ENCODE measurements at places on chromosomes 2 and 18.

DNA sequence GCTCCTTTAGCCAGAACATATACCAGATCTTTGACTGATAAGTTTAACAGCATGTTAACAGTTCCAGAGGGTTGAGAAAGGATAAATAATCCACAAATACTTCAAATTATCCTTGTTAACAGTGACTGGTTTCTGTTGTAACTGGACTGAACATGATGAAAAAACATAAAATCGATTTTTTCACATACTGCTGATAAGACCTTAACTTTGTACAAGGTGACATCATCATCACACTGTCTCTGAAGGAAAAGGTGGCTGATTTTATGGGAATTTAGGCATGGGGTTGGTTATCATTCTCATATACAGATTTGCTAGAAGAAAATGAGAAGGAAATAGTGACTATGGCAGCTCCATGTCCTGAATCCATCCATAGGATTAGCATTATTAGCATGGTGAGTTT lies 36.1 kb downstream of the OTX1 start:
- no peak for DNase-seq

- no peak for DNase-seq
Observed at GRCh38 chr18:61198486-61198885, 134.7 kb upstream of the CDH20 start.

GRCh38 chr2:44719562-44719961 lies 221.9 kb upstream of the SIX3 start:
- DNase-seq: no peak

DNA sequence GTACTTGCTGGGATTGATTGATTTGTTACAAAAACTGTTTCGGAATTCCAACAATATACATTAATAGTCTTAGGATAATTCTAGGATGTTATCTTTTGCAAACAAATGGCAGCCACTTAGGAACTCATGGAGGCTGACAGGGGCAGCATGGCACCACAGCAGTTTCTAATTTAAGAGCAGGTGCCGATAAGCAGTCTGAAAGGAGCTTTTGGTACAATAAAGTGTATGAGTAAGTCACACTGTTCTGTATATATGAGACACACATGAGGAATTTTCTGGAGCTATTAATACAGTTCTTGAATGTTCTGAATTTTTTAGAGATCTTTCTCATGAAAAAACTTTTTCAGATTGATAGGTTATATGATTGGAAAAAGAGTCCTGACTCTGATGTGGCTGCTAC lies 52.2 kb downstream of the EIF5B start:
- no peak for DNase-seq

DNA sequence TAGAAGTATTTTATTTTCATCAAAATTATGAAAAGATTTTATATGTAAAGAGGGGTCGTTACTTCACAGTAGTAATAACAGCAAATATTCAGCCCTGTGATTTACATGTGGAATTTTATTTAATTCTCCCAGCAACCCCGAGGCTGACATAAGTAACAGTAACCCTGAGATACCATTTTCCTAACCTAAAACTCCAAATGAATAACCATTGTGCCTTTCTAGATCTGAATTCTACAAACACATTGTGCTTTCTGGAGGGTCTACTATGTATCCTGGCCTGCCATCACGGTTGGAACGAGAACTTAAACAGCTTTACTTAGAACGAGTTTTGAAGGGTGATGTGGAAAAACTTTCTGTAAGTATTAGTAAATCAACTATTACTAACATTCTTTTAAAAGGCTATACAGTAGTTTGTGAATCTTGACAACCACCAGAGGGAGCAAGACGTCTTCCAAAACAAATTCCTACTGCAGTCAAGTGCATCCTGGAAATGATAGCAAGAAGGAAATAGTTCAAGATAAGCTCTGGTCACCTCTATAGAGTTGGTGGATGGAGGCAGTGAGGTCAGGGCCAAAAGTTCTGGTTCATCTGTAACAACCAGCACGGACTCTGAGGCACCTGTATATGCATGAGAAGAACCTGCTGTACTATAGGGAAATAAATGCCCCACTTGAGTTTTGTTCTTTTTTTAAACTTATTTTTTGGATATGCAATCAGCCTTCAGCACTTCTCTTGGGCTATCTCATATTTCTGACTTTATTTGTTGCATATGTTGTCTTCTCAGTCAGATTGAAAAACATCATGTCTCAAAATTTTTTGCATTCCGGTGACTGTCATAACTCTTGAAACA lies 37.4 kb downstream of the ACTR2 start:
- DNase-seq: no peak

DNA sequence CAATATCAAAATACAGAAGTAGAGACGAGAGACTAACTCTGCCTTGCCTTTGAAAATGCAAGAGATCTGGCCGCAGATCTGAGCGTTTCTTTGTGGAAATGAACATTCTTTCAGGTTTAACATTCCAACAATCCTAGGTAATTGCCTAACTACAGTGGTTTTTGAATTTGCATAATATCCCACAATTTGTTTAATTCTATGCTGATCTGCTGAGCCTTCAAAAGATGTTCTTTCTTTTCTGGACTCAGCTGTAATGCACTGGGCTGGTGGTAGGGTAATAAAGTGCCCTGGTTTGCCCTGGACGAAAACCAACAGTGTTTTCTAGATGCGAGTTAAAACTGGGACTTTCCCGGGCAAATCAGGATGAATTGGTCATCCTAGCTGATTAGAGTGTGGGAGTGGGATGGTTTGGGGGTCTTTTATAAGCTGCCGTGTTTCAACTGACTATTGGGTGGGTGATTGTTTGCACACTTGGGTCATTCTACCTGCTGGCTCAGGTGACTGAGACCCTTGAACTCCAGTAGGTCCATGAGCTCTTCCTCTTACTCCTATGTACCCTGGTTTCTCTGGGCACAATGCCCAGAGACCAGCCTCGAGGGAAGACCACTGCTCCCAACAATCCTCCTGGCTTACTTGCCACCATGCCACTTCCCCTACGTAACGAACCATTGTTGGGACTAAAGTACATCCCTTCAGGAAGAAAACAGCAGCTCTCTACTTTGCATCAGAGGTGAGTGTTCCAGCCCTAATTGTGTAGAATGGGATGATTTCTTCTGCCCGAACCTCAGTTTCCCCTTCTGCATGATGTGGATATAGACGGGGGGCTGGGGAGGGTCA lies 3.4 kb upstream of the PAX8 start:
- DNase-seq: no peak

DNA sequence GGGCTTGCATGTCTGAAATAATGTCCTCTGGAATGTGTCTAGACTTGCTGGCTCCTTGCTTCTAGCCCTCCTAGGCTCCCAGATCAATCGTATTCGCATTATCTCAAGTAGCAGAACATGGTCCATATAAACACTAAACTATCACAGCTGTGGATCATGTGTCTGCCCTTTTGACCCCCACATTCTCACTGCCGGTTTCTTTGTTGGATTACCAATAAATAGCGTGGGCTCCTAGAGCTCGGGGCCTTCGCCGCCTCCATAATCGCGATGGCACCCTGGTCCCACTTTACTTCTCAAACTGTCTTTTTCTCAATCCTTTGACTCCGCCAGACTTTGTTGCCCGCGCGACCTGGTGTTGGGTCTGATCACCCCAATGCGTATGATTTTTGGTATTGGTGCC lies 6.3 kb upstream of the SCYGR8 start:
- no peak for DNase-seq

GRCh38 chr2:117859532-117859911 lies 45.0 kb downstream of the DDX18 start:
- no peak for DNase-seq

- no peak for DNase-seq
Observed at GRCh38 chr2:61288070-61288841, 126.3 kb downstream of the C2orf74 start.

DNA sequence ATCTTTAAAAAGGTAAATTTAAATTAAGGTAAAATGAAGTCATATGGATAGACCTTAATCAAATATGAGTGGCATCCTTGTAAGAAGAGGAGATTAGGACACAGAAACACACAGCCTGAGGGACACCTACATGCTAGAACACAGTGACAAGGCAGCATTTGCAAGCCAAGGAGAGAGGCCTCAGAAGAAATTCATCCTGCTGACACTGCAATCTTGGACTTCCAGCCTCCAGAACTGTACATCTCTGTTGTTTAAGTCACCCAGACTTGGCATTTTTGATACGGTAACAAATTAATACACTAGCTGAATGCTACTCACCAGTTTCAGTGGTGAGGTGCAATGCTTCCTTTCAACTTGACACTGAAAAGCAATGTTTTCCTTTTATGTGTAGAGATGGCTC lies 305.0 kb downstream of the TDRD15 start:
- DNase-seq: no peak

- DNase-seq: no peak
Observed at GRCh38 chr2:85989288-85989865, 100.6 kb upstream of the ST3GAL5 start.

GRCh38 chr2:66862885-66863650 lies 428.1 kb downstream of the MEIS1 start:
- no peak for DNase-seq

DNA sequence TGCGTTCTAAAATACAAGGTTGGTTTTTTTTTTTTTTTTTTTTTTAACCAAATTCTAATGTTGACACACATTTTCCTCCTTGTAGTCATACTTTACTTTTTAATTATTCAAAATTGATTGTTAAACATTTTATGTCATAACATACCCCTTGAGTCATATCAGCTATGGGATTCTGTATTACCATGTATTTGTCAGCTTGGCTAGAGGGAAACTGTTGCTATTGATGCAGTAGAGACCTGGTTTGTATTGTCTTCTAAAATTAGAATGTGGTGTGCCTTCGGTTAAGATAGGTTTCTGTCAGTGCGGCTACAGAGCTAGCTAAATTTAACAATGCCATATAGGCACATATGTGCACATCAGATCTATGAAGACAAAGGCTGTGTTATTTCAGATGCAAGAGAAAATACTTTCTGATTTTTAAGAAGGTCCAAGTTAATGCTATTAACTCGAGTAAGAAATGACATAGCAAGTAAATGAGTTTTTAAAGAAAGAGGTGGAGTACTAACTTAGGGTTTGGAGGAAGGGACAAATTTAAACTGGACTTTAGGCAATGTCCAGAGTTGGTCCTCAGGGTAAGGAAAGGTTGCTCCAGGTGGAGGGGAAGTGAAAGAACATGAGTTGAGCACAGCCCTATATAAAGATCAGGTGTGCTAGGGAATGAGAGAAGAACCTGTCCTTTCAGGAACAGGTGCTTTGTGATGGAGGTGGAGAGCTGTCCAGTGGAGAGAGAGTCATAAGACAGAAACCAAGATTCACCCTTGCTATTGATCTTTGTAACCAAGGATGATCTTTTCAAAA lies 152.3 kb downstream of the PRPF40A start:
- no peak for DNase-seq

GRCh38 chr2:237533668-237534161 lies 32.7 kb upstream of the PRLH start:
- DNase-seq: peak; percentile 26

DNA sequence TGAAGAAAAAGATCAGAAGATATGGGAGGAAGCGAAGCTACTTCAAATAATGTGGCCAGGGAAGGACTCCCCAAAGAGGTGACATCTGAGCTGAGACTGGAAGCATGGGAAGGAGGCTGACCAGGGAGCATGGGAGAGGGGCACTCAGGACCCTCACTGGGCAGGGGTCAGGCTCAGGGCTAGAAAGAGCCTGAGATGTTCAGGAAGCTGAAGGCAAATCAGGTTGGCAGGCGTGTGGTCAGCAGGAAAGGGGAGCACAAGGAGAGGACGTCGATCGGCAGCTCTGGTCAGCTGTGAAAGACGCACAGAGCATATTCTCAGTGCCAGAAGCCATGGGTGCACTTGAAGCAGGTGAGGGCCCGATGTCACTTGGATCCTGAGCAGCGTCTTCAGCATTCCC lies 38.2 kb upstream of the KLHL29 start:
- DNase-seq: no peak

DNA sequence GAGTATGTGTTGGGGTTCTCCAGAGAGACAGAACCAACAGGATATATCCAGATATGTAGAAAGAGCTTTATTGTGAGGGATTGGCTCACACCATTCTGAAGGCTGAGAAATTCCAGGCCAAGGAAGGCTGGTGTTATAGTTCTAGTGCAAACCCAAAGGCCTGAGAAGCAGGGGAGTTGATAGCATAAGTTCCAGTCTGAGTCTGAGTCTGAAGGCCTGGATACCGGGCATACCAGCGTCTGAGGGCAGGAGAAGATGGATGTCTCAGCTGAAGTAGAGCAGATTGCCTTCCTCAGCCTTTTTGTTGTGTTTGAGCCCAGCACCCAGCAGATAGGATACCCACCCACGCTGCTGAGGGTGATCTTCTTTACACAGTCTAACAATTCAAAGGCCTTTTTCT lies 211.7 kb upstream of the RASGRP3 start:
- DNase-seq: no peak

DNA sequence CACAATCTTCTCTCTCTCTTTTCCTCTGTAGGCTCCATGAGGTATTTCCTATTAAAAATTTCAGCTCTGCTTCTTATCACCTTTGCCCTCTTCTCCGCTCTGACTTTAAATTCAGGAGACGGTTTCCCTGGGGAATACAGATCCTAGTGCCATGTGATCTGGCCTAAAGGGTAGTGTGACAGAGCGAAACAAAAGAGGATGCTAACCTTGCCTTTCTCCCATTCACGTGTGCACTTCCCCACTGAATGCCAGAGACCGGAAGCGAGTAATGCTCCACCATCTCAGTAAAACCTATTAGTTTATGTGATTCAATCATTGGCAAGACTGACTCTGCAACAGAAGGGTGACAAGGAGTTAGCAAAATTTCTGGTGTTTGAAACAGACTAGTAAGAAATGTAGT lies 358.3 kb downstream of the ZNF521 start:
- DNase-seq: no peak

DNA sequence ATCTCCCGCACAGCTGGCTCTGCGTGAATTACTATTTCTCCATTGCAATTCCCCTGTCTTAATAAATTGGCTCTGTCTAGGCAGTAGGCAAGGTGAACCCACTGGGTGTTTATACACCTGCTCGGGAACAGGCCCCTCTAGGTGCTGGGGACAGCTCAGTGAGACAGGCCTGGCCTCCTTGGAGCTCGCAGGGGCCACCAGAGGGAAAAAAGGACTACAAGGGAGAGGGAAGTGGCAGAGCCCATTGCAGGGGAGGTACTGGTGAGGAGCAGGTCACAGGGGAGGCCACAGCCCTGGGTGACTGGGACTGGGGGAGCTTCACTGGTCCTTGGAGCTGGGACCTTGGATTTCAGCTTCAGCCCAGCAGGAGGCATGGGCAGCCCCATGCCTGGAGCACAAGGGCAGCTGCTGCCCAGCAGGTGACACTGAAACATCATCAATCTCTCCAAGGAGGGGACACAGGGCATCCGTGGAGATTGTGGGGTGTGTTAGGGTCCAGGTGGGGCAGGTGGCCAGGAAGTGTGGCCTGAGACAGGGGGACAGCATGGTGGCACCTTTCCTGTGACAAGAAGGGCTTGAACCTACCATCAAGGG lies 31.2 kb downstream of the NGEF start:
- no peak for DNase-seq

DNA sequence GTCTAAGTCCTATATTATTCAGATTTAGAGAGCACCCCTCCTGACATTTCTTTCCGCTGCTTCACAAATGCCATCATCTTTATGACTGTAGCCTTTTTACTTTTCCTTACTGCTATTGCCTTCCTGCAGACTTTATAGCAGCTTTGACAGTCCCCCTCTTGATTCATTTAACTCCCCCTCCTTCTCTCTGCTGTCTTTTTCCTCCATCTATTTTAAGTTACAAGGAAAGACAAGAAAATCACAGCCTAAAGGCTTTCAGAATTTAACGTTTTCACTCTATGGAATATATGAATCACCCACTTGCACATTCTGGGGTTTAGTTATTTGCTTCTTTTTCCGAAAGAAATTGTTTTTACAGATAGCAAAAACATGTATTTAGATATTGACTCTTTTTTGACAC lies 183.4 kb upstream of the SETBP1 start:
- DNase-seq: no peak
